ENCODE measurements at places on chromosomes 6 and 20.

GRCh38 chr6:36968266-36968977, 13.9 kb downstream of the PI16 start:
- DNase-seq, result no peak

- DNase-seq, result no peak
Measured at GRCh38 chr6:169074526-169074925, 179.1 kb downstream of the THBS2 start.

GRCh38 chr6:21949211-21949801, 347.5 kb downstream of the PRL start:
- DNase-seq, result no peak

- no peak for DNase-seq
Measured at GRCh38 chr6:41626917-41627316, 11.4 kb upstream of the MDFI start.

DNA sequence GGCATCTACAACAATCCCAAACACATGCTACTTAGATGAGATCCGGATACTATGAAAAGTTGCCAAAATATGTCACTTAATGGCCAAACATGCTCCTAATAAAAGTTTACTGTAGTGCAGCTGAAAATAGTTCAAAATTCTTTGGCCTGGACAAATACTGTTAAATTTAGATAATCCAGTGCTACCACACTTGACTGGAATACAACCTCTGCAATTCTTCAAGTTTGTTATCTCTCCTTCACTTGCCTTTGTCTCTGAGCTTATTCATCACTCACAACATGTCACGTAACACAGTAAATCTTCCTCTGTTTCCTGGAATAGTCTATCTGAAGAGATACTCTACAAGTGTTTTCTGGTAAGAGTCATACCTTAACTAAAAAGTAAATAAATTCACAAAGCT, 10.5 kb upstream of the PLN start:
- DNase-seq, result no peak

GRCh38 chr20:46541229-46541935, 9.1 kb downstream of the OCSTAMP start:
- DNase-seq, result no peak

DNA sequence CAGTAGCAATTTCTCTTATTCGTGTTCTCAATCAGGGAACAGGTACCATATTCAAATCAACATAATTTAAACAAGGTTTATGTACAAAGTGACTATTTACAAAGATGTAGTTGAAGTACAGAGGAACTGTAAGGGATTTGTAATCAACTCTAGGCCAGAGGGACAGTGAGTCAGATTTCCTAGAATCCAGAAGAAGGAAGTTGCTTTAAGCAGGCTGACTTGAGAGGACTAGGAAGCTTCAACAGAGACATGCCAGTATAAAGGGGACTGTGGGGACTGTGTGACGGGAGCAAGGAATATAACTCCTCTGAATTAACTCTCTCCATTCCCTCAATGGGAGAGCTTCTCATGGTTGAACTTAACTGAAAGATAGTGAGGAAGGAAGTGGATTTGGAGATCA, 427.4 kb upstream of the JAG1 start:
- no peak for DNase-seq

GRCh38 chr6:47353871-47354270, 44.2 kb upstream of the TNFRSF21 start:
- no peak for DNase-seq

GRCh38 chr6:112906726-112907125, 559.6 kb downstream of the RFPL4B start:
- no peak for DNase-seq

DNA sequence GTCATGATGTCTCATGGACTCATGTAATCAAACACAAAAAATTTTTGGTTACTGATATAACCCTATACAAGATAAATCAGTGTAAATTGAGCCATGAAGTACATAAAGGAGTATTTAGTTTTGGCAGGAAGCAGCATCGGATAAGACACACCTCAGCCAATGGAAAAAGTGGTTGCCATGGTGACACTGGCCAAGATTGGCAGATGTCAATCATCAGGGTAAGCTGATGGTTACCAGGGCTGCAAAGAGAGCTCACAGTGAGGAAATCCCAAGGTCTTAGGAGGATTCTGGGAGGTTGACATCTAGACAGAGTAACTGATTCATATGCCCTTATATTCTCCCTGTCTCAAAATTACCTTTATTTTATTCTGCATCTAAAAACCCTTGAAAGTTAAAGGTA, 203.8 kb upstream of the PCSK2 start:
- DNase-seq, result no peak

GRCh38 chr6:39188098-39188450, 41.2 kb downstream of the KCNK5 start:
- DNase-seq, result no peak

DNA sequence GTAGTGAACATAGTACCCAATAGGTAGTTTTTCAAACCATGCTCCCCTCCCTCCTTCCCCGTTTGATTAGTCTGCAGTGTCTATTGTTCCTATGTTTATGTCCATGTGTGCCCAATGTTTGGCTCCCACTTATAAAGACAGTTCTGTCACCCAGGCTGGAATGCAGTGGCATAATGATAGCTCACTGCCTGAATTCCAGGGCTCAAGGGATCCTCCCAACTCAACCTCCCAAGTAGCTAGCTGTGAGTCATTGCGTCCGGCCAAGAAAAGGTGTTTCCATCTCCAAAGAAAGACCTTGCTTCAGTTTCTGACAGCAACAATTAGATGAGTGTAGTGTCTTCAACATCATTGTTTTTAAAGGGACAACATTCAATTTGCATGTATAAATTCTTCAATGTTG, 131.1 kb upstream of the CEP162 start:
- DNase-seq, result no peak

- DNase-seq, result no peak
Measured at GRCh38 chr6:123316733-123317323, 319.9 kb downstream of the TRDN start.

DNA sequence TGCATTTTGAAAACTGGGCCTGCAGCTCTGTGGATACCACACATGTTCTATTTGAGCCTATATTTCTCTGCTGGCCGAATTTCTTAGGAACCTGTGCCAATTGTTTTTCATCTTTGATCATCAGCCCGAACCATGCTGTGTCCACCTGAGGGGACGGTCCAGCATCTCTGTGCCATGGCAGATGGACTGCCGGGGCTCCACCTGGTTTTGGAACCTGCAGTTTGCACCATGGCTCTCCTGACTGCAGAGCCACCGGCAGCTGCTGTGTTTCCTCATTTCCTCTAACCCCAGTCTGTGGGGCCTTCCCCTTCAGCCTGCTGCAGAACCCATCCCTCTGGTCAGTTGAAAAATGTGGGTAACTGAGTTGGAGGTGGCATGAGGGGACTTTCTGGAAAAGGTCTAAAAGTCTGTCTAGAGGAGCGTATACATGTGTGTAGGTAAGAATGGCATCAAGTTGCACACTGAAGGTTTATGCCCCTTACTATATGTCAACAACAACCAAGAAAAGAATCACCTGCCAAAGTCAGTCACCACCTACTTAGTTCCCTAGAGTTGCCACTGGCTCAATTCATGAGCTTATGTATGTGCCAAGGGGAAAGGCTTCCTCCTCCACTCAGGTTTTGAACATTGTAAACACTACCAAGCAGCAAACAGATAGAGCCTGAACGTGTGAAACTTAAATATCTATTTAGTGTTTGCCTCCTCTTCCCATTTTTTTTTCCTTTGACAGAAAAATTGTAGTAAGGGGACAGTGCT, 548.2 kb downstream of the PRKN start:
- DNase-seq, result no peak
